BE2C (cell line): ENCODE measurements at places on chromosomes 1 and 21.

- DNase-seq: no peak
Observed at GRCh38 chr1:60831780-60832179, 250.6 kb upstream of the NFIA start.

GRCh38 chr21:28770867-28771661 is 221.6 kb downstream of the LTN1 start:
- DNase-seq: no peak

- DNase-seq: no peak
Observed at GRCh38 chr1:229105822-229106525, 164.9 kb upstream of the RAB4A start.

- DNase-seq: no peak
Observed at GRCh38 chr1:9345471-9345870, 52.8 kb downstream of the SPSB1 start.

DNA sequence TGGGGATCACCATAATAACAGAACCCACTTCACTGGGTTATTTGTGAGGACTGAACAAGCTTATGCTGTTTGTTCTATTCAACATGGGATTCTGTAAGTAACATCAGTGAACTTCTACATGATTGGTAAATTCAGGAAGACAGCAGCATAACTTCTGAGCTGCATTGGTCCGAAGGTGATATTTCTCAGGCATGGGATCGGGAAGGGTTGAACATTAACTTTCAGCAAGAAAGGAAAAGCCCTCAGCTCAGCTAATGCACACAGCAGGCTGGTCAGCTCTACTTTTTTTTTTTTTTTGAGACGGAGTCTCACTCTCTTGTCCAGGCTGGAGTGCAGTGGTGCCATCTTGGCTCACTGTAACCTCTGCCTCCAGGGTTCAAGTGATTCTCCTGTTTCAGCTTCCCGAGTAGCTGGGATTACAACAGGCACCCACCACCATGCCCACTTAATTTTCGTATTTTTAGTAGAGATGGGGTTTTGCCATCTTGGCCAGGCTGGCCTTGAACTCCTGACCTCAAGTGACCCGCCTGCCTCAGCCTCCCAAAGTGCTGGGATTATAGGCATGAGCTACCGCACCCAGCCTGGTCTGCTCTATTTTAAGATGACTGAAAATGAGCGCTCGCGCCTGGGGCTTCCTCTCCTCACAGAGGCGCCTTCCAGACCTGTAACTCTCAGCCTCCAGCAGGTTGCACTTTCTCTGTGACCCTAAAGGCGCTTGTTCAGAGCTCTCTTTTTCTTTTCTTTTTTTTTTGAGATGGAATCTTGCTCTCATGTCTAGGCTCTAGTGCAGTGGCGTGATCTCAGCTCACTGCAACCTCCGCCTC is 42.2 kb downstream of the ECE1 start:
- DNase-seq: no peak

- no peak for DNase-seq
Observed at GRCh38 chr1:115655306-115655663, 13.5 kb downstream of the VANGL1 start.

DNA sequence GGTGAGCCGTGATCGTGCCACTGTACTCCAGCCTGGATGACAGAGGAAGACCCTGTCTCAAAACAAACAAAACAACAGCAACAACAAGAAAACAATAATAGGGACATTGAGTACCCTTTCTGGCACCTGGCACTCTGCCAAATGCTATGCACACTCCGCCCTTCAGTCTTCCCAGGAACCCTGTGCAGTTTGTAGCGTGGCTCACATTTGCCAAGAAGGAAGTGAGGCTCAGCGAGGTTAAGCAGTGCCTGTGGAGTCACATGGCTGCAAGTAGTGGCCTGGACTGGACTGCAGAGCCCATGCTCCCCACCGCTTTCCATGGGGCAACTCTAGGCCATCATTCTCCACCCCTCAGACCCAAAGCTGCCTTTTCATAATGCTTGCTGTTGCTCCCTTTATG is 5.3 kb upstream of the EVA1B start:
- no peak for DNase-seq

GRCh38 chr1:246742396-246742795 is 18.2 kb downstream of the SCCPDH start:
- DNase-seq: no peak

GRCh38 chr1:74587888-74588287 is 75.5 kb upstream of the LRRC53 start:
- no peak for DNase-seq

- DNase-seq: peak; percentile 79
Observed at GRCh38 chr1:8349961-8350360, 32.0 kb downstream of the SLC45A1 start.

GRCh38 chr1:22792396-22793160 is 81.9 kb downstream of the EPHB2 start:
- no peak for DNase-seq

- peak; percentile 49 for DNase-seq
Observed at GRCh38 chr1:19240673-19241538, 10.4 kb downstream of the EMC1 start.

GRCh38 chr21:14602382-14602958 is 56.4 kb upstream of the SAMSN1 start:
- DNase-seq: no peak

DNA sequence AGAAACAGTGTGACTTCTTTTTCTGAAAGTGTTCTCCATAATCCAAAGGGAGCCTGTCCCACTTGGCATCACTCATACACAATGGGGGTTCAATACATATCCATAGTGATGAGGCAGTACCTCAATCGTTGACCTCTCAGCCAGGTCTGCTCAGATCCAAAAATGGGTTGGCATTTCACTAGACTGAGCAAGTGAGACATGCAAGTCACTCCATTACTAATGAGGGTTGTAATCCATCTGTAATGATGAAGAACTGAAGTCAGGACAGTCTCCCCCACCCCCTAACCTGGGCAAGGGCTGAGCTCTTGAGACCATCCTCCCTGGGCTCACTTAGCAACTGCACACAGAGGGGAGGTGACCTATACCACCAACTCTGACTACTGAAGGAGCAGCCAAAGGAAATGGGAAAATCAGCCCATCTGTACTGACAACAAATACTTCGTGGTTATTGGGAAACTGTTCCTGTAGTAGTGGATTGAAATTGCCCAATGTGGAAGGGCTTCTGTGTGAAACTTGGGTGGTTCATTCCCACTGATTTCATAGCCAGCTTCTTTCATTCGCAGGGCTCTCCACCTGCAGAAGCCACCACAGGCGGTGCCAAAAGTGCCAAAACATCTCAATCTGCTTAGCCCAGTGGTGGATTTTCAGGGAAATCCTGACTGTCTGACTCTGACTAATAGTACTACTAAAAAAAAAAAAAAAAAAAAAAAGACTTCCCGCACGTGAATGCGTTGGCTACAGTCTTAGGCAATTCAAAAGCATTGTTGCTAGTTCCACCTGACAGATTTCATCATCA is 5.0 kb downstream of the NGF start:
- no peak for DNase-seq

DNA sequence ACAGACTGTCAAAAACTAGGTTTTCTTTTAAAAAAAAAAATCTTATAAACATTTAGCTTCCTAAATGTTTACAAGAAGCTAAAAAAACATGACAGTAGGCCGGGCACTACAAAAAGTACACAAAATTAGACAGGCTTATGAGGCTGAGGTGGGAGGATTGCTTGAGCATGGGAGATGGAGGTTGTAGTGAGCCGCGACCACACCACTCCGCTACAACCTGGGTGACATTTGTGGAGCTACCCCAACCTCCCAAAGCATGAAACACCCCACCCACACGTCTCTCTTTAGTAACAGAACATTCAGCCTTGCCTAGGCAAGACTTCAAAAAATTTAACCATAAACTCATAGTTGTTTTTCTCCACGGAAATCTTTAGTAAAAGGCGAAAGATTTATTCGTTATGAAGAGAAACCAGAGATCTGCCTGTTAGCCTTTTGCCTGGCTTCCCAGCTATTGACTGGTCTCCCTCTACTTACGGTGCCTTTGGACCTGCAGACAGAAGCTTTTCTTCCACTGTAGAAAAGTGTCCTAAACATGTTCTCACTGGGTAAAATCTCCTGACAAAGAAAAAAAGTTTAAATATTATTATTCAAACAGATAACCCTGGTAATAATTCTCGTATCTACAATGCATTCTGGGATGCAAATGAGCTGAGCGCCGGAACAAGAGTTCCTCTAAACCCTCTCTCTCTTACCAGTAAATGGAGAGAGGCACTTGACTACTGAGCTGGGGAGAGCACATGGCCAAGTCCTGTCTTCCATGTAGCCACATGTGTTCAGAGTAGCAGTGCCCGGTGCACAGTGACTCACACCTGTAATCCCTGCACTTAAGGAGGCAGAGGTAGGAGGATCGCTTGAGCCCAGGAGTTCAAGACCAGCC is 9.2 kb downstream of the RNU5D-1 start:
- DNase-seq: peak; percentile 78

DNA sequence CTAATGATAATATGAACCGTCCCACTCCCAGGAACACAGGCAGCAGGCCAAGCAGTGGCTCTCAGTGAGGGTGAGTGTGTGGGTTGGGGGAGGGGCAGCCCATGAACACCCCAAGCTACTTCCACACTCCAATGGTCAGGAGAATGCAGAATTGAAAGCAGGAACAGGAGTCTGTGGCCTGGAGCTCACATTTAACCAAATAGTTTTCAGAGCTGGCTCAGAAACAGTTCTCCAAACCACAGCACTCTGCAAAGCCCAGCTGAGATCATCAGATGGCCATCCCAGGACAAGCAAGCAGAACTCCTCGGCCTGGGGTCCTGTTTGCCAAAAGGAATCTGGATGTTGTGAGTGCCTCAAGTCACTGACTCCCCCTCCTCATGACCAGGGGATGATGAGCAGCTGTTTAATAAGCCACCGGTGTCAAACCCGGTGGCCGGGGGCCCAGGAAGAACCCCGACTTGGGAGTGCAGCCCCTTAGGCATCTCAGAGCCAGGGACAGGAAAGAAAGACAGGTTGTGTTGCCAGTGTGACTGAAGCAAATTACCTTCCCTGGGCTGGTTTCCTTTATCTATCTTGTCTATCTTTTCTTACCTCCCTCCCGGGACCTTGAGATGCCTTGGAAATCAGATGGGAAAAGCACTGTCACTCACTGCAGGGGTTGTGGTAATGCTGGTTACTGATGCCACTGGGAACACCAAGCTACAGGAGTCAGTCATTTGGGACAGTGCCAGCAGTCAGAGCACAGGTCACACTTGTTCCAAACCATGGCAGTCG is 20.4 kb downstream of the DEGS1 start:
- peak; percentile 59 for DNase-seq

DNA sequence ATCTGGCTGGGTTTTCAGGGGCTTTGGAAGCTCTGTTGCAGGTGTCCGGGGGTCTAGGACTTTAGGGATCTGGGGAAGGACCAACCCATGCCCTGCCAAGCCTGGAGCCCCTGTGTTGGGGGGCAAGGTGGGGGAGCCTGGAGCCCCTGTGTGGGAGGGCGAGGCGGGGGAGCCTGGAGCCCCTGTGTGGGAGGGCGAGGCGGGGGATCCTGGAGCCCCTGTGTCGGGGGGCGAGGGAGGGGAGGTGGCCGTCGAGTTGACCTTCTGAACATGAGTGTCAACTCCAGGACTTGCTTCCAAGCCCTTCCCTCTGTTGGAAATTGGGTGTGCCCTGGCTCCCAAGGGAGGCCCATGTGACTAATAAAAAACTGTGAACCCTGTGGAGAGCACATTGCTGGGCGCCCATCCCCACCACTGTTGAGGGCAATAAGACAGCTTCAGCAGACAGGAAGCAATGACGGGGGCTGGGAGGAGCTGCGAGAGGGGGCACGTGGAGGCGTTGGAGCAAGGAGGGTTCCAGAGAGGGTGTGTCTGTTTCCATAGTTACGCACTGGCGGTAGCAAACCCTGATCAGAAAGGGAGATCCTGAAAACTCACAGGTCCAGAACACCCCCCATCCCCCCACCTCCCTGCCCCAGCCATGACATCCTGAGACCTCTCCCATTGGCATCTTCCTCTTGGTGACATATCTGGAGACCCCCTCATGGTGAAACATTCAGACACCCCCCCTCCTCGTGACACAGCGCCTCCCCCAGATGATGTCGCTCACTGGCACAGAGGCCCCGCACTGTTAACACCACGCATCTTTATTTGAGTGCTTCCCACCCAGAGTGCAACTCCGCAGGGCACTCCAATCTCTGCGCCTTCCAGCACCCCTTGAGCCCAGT is 8.4 kb downstream of the MYBPH start:
- no peak for DNase-seq

DNA sequence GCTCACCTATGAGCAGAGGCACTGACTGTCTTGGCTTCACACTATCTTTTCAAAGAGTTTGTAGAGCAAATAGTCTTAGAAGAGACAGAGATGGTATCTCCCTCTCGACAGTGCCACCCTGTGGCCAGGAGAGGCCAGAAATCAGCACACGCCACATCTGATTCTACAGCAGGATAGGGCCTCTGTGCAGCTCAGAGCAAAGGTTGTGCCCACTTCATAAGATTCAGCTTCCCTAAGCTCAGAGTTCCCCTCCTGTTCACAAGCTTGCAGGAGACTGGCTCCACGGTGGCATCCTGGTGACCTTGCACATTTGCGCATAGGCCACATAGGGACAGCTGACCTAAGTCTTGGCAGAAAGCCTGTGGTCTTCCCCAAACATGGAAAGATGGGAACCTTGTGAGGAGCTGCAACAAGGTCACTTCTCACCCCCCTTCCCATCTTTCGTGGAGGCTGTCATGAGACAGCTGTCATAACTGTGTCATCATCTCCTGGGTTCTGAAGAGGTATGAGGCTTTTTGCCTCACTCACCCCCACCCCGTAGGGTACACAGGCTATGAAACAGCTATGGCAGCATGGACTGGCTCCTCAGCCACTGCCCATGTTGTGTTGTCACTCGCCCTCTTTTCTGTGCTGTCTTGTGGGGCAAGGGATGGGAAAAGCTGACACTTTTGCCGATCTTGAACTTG is 3.0 kb downstream of the ITLN2 start:
- DNase-seq: peak; percentile 49

- no peak for DNase-seq
Observed at GRCh38 chr1:201395936-201396335, 3.2 kb downstream of the LAD1 start.

DNA sequence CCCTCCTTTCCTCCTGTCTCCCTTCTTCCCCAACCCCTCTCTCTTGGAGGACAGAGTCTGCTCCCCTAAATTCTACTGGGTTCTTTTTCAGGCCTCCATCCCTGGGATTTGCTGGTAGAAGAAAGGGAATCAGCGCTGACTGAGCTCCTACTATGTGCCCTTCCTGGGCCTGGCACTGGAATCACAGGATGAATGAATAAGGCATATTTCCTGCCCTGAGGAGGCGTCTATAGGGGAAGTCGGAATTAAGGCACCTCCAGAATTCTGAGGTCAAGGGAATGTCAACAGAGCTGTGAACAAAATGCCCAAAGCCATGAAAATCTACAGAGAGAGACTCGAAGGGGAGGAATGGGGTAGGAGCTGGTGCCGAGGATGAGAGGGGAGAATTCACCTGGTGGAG is 17.4 kb upstream of the BTG2 start:
- DNase-seq: no peak

DNA sequence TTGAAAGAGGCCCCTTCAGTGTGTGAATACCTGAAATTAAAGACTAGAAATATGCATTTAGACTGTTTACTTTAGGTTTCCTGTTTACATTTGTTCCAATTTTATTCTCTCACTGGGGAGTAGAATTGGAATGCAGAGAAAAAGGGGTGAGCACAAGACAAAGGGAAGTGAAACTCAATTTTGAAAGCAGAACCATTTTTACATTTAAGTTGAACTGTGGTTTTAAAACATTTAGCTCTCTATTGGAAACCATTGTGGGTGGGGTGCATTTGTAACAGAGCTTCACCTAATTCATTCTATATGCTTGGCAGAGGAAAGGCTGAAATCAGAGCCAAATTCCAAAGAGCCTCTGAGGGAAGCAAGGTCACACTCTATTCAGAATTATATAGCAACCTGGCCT is 235.3 kb upstream of the C1orf105 start:
- no peak for DNase-seq
